ENCODE measurements at places on chromosomes 6 and 20. TPM values are rescaled to one million over a fixed set of nuclear protein-coding genes. Genes with fewer than 3 reads are reported as not detected.

APCDD1L gene
- not detected for total RNA-seq

CTCFL gene
- total RNA-seq: not detected

LRP11 gene
- 42.8 TPM for total RNA-seq

HLA-DRB1 gene
- total RNA-seq: not detected

TUBB1 gene
- total RNA-seq: not detected

MCM8 gene
- 21.8 TPM for total RNA-seq

PAX1 gene
- 0.09 TPM for total RNA-seq

ARG1 gene
- total RNA-seq: not detected

RBBP8NL gene
- 0.31 TPM for total RNA-seq

CALHM5 gene
- total RNA-seq: 0.05 TPM

EEF1A2 gene
- 154 TPM for total RNA-seq

IL17F gene
- not detected for total RNA-seq
